ENCODE measurements at places on chromosomes 1 and 21.

GRCh38 chr1:54714881-54715492 is 674 bp upstream of the TTC4 start:
- DNase-seq: no peak

- no peak for DNase-seq
Measured at GRCh38 chr1:12316331-12316730, 86.5 kb downstream of the VPS13D start.

DNA sequence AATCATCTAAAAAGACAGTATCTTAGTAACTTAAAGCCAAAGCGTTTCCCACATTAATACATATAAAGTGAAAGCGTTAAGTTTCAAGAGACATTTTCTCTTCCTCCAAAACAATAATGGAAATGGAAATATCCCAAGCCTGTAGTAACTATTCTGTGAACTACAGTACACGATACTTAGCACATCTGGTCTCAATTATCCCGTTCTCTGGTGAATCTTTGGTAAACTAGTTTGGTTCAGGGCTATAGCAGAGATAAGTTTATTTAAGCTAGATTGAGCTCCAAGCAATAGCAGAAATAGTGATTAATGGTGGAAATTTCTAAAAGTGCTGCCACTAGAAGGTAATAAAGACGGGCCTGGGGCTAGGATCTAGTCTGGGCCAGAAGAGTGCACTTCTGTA is 55.2 kb downstream of the PCNX2 start:
- DNase-seq: no peak

DNA sequence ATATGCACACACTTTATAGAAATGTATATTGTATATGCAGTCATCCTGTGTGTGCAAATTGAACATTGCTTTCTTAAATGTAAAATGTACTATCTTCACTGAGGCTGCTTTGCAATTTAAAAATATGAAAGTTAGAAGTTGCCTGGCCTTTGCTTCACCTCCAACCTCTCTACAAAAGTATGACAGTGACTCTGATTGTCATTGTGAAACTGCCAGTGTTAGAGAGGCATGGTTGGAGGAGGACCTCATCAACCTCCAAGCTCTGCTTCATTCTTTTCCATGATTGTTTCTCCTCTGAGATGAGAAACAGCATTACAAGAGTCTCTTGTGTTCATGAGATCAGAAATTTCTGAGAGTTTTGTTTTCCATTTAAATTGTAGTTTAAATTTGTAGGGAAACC is 185.5 kb downstream of the ZC3H11B start:
- DNase-seq: no peak

- no peak for DNase-seq
Measured at GRCh38 chr1:111833334-111833733, 77.6 kb downstream of the DDX20 start.

Measured in GOT3 (cell line).